ENCODE measurements at places on chromosomes 3 and 15.

- DNase-seq = no peak
These were observed 22.5 kb downstream of the PLCL2 start for GRCh38 chr3:16907243-16907642.

DNA sequence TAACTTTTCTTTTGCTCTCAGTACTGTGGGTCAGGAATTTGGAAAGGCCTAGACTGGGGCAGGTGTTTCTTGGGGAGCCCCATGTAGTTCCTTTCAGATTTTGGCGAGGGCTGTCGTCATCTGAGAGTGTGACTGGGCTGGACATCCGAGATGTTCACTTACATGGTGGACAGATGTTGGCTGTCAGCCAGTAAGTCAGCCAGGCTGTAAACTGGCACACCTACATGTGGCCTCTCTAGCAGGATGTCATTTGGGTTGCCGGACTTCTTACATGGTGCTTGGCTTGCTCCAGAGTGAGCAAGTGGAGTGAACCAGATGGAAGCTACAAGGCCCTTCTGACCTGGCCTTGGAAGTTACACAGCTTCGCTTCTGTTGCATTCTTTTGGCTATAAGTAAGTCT is 20.7 kb downstream of the TATDN2 start:
- DNase-seq = no peak

DNA sequence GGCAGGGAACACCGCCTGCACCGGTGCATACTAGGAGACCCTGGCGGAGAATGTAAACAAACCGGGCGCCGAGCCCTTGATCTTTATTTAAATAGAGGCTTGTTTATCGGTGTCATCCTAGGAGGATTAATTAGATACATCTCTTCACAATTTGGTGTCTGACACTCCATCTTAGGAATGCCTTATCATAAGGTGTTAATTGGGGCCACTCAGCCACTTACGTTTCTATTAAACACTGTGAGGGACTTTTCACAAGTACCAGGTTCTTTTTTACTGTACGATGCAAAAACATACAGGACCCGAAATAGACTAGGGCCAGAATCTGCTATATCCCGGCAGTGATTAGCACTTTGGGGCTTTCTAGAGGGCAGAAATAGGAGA is 8.0 kb downstream of the EOMES start:
- DNase-seq = no peak

DNA sequence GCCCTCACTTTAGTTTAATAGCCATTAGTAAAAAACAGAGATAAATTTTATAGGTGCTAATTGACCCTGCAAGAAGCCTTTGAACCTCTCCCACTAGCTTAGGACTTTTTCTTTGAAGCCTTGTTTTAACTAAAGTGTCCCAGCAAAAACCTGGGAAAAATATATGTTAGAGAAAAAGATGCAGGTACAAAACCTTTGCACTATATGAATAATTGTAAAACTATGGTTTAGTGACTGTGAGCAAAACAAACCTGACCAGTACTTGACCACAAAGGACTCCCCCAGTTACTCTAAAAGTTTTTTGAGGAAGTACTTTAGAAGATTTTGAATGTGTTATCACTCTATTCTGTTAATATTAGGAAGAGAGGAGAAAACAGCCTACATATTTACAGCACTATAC is 123.3 kb upstream of the TP63 start:
- no peak for DNase-seq

- no peak for DNase-seq
These were observed 103.7 kb downstream of the PDZRN3 start for GRCh38 chr3:73520931-73521461.

DNA sequence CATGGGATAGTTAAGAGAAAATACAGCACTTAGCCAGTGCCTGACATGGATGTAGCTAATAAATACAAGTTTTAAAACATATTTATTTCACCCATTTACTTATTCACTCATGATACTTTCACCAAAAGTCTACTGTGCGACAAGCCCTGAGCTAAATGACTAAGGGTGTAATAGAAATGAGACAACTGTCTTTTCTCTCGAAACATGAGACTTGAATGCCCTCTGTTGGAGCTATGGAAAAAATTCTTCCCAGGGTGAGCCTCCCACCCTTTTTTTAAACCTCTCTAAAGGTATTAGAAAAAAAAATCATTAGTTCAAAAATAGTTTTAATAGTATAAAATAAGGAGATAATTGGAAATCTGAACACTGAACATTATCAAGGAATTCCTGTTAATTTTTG is 24.3 kb upstream of the RPL14 start:
- DNase-seq = no peak

DNA sequence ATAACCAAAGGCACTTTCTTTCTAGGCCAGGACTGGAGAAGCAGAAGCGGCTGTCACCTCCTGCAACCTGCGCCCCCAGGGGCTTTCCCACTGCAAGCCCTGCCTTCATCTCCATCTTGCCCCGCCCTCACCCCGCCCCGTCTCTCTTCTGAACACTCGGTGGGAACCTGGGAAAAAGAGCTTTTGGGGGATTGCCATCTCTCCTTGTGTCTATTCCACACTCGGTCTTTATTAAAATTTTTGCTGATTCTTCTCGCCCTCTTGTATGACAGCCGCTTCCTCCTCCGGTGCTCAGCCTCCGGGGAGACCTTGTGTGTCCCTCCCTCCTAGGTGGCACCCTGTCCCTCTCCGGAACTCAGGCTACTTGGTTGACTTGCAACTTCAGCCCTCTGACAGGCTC is 41.9 kb upstream of the SPESP1 start:
- no peak for DNase-seq

- peak; percentile 73 for DNase-seq
These were observed at the start of gene THSD4 for GRCh38 chr15:71114887-71115566. Gene THSD4, plus strand, starts transcription at chr15:71115471.

- DNase-seq = no peak
These were observed 494.8 kb downstream of the SHQ1 start for GRCh38 chr3:72353236-72354128.

- no peak for DNase-seq
These were observed 357.2 kb downstream of the PDCD6IP start for GRCh38 chr3:34155666-34156065.

GRCh38 chr15:63858881-63859280 is 25.1 kb upstream of the HERC1 start:
- no peak for DNase-seq

DNA sequence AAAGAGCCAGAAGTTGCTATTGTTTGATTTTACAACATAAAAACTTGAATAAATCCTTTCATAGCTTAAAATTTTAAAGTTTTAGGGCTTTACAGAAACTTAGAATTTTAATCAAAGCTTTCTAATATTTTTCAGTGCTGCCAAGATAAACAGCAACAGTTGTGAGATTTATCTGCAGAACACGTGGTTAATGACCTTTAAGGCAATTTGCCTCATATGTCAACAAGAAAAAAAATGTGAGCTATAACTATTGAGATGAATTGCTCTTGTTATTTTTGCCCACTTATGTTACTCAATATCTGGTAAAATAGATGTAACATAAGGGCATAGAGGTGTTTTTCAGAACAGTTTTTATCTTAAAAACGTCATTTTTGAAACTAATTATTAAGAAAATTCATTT is 96.7 kb upstream of the NECTIN3 start:
- no peak for DNase-seq

GRCh38 chr3:4865714-4866113 is 113.5 kb upstream of the BHLHE40 start:
- DNase-seq = no peak

DNA sequence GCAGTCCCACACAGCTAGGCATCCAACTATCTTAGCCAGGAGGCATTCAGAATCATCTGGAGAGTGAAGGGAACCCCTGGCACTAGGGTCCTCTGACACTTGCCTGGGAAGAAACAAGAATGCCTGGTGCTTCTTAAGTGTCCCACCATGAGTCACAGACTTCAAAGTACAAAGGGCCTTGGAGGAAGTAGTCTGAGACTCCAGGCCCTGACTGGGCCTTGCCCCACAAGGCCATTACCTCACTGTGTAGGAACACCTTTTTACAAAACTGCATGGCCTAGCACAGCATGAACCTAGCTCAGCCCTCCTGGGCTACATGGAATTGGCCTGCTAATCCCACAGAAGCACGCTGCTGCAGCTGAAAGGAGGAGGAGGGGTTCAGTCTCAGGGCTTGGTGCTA is 104.5 kb upstream of the SLCO2A1 start:
- DNase-seq = no peak

- DNase-seq = no peak
These were observed 11.2 kb downstream of the APBA2 start for GRCh38 chr15:28896951-28897350.

GRCh38 chr3:71227270-71227661 is 356.3 kb downstream of the FOXP1 start:
- no peak for DNase-seq

- no peak for DNase-seq
These were observed 83.9 kb upstream of the CDIN1 start for GRCh38 chr15:36495456-36495991.

- DNase-seq = no peak
These were observed 387.4 kb upstream of the C2CD4B start for GRCh38 chr15:62552444-62552843.

- peak; percentile 44 for DNase-seq
These were observed 103.7 kb downstream of the AQP9 start for GRCh38 chr15:58241872-58242271.

Measured in RPMI8226 (cell line).